Left cardiac atrium (tissue), 4 donors: ENCODE measurements at places on chromosomes 1 and 21. TPM values are rescaled to one million over a fixed set of nuclear protein-coding genes. Genes with fewer than 3 reads are reported as not detected.
A peak's percentile ranks its signal among the peaks of the same experiment; 100 is the strongest.

Gene CD1E
- not detected for total RNA-seq

DNA sequence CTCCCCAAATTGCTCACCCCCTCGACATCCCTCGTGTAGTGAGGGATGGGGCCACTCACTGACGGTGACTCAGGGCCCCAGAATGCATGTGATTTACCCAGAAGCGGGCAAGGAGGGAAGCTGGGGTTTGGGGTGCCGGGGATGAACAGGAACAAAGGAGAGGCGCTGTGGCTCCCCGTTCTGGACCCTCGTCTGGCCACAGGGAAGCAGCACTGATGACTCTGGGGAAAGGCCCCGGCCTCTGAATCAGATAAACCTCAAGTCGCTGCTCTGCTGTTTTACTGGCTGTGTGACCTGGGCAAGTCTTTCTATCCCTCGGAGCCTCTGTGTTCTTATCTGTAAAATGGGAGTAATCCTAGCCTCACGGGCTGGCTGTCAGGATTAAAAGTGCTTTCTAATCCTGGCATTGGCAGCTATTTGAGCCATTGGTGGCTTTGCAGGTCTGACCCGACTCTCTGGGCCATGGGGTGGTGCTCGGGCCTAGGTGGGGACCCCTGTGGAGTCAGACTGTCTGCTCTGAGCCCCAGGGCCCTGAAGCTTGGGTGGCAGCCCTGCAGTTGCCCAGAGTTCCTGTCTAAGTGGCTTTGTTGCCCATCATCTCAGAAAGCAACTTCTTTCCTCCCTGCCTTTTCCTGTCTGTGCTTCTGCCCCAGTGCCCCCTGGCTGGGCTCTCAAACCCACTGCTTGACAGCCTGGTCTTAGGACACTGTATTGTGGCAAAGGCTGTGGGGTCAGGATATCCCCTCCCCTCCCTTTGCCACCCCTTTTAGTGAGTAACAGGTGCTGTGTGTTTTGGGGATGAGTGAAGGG, 5.5 kb downstream of the TNFRSF1B start:
- DNase-seq, result no peak

GRCh38 chr1:232643251-232643650, 13.3 kb upstream of the SIPA1L2 start:
- no peak for DNase-seq

DNA sequence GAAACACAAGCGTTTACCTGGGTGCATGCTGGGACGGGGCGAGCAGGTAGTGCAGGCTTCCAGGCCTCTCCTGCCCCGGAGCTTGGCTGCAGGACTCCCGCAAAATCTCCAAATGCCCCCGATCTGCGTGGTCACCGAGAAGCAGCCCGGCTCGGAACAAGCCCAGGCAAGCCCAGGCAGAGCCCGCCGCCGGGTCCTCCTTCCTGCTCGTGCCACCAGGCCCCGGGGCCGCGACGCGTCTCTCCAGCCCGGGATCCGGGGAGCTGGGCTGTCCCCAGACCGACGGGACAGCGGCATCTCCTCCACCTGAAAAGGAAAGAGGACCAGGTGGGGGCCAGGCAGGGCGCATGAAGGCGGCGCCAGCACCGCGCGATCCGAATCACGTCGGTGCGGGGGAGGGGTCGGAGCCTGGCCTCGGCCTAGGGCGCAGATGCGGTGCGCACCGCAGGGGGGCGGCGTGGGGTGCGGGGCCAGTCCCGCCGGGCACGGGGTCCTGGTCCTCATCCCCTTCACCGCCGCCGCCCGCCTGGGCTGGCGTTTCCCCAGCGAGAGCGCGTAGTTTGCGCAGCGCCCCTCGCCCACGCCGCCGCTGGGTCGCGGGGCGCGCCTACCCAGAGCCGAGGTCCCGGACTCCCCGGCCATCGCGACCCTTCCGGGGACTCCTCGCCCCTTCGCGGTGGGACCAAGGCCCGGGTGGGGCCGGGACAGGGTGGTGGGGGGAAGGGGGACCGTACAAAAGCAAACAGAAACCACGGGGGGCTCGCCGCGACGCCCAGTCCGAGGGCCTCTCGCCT, 52.4 kb upstream of the H6PD start:
- no peak for DNase-seq

DNA sequence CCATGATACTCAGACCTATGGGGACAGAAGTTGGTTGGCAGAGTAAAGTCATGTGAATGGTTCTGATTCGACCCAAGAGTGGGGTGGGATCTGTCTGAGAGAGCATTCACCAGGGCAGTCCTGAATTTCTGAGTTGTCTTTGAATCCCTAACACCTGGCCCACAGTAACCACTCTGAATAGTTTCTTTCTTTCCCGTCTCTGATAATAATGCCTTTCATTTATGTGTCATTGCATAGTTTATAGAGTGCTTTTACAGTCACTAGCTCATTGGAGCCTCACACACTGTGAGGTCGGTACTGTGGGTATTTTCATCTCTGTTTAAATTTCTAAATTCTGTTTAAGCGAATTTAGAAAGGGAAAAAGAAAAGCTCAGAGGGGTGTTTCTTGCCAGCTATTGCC, 147.1 kb downstream of the C1orf21 start:
- DNase-seq, result no peak

GRCh38 chr1:201584471-201585092, 45.7 kb downstream of the NAV1 start:
- peak; percentile 46 for DNase-seq

- DNase-seq, result no peak
These were observed 51.8 kb downstream of the ADARB1 start for GRCh38 chr21:45126204-45126626.

DNA sequence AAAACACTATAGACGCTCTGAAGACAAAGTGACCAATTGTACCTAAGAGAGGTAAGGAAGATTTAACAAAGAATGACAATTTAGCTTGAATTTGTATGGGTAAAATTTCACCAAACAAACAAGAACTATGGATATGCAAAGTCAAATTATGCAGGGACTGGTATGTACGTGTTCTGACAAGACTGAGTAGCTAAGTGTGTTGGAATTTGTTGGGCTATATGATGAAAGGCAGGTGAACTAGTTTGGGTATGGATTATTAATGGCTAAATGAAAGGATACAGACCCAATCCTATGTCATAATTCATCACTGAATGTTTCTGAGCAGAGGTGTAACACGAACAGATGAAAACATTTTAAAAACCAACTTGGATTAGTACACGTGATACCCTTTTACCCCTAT, 7.6 kb downstream of the DNTTIP2 start:
- no peak for DNase-seq

- no peak for DNase-seq
These were observed 944.5 kb downstream of the KCNT2 start for GRCh38 chr1:195663549-195664280.

- DNase-seq, result no peak
These were observed 95.7 kb upstream of the AKT3 start for GRCh38 chr1:243945727-243946126.

DNA sequence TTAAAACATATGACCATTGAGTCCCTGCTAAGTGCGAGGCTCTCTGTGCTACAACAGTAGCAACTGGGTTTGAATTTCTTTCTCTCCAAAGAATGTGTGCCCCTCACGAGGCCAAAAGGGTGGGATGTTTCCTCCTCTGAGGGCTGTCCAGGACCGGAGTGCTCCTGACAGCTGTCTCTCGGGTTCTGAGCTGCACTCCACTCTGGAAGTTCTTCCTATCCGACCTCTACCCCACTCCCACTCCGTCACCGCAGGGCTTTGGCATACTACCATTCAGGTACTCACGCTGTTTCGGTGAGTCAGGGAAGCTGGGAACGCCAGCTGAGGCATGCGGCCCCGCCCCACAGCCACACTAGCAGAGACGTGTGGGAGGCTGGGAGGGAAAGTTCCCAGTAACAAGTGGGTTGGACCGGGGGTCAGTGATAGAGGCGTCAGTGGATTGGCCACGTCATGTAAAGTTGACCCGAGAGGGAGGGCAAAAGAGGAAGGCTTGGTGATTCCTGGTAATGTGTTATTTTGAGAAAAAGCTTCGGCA, 705 bp upstream of the SLC50A1 start:
- DNase-seq, result peak; percentile 95

GRCh38 chr1:200471739-200472138, 61.9 kb upstream of the ZNF281 start:
- no peak for DNase-seq

DNA sequence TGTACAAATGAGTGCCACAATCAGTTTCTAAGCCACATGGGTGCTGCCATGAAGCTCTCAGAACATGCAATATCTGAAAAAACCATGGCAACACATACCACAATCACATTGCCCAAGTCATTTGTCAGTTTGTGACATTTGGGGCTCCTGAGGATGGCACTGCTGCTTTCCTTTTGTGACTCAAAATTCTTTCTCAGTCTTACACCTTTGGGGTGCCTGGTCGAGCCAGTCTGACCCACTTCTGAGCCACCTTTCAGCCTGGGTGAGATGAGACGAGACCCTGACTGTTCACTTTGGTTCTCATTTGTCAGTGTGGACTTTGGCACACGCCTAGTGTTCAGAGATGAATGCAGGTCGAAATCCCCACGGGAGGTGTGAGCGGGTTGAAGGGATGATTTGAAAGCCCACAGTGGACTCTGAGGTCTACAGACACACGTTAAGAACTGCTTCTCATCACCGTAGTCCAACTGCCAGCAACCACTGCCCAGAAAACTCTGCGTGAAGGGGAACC, 8.0 kb downstream of the BATF3 start:
- no peak for DNase-seq

GRCh38 chr21:18987520-18988026, 584.0 kb upstream of the TMPRSS15 start:
- DNase-seq, result no peak

DNA sequence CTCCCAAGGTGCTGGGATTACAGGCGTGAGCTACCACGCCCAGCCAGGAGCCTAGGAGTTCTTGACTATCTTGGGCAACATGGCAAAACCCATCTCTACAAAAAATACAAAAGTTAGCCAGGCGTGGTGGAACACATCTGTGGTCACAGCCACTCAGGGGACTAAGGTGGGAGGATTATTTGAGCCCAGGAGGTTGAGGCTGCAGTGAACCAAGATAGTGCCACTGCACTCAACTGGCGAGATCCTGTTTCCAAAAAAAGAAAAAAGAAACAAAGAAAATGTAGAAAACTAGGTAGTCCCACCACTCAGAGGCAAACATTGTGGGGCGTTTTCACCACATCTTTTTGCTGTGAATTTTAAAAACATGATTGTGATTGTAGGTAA, 141.3 kb downstream of the ZZZ3 start:
- no peak for DNase-seq

Gene OR6K6
- total RNA-seq, result not detected

DNA sequence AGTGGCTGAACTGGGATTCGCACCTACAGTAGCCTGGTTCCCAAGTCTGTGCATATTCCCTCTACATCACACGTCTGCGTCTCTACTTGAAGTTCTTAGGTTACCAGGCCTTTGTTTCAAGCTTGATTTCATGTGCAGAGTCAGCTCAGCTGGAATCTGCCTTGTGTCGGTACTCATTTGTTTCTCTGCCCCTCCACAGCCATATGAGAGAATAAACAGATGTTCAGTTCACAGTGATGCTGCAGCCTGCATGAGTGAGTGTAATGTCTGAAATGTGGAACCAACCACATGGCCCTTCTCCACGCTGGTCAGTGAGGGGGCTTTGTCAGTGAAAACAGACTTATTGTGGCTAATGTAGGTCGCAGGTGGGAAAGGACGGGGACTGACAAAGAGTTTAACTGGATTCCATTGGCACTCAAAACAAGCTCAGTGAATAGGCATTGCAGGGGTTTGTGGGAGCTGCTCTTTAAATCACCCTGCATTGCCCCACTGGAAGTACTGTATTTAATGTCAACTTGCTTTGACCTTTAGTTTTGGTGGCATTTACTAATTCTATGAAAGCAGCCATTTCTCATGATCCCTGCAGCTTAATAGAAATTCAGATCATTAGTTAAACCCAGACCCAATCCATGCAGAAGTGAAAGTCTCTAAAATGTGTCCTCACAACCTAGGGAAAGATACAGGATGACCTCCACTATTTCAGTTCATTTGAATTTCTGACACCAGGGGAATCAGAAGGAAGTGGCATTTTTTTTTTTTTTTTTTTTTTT, 136.4 kb upstream of the FAM78B start:
- DNase-seq, result no peak
